ENCODE measurements at places on chromosomes 12 and 14.

DNA sequence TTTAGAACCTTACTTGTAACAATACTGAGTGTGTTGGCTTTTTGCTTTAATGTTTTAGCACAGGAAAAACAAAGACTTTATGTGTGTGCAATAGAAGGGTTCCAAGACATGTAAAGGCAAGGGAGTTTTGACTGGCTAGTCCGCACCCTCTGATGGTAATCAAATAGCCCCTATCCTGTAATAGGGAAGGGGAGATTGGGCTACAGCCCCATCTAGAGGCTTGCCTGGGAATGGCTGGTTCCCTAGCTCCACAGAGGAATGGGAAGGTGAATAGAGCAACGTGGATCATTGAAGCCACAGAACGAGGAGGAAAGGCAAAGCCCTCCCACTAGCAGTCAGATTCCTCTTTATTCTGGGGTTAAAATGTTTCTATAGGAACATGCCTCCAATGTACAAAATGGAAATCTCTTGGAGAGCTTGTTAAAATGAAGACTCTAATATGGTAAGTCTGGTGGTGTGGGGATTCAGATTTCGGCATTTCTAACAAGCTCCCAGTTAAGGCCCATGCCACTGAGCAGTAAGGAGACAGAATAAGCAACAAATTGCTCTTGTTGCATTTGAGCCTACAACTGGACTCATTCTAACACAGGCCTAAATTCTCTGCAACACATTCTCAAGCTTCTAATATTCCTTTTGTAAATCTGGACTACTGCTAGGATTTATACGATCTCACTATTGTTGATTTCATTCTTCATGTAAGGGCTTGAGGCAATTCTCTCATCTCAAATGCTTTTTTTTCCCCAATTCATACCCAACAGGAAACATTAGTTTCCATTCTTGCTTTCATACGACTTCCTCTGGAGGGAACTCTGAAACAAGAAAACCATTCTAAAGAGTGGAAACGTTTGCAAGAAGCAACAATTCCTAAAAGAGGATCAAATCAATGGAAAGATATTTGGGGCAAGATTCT is 57.1 kb downstream of the NIN start:
- DNase-seq, result no peak

GRCh38 chr14:90319173-90319572 is 12.6 kb downstream of the NRDE2 start:
- no peak for DNase-seq

DNA sequence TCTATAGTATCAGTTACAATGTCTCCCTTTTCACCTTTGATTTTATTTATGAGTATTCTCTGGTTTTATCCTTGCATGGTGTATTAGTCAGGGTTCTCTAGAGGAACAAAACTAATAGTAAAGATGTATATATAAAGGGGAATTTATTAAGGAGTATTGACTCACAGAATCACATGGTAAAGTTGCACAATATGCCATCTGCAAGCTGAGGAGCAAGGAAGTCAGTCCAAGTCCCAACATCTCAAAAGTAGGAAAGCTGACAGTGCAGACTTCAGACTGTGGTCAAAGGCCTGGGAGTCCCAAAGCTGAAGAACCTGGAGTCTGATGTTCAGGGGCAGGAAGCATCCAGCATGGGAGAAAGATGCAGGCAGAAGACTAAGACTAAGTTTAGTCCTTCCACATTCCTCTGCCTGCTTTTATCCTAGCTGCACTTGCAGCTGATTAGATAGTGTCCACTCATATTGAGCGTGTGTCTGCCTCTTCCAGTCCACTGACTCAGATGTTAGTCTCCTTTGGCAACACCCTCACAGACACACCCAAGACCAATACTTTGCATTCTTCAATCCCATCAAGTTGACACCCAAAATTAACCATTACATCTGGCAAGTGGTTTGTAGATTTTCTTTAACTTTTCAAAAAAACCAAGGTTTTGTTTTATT is 308.0 kb upstream of the LMO3 start:
- no peak for DNase-seq

- DNase-seq, result no peak
Observed at GRCh38 chr12:124087266-124088051, 114.4 kb downstream of the ZNF664 start.

GRCh38 chr14:41957459-41957858 is 350.8 kb downstream of the LRFN5 start:
- no peak for DNase-seq

GRCh38 chr12:50557421-50557820 is 52.6 kb downstream of the DIP2B start:
- DNase-seq, result no peak

DNA sequence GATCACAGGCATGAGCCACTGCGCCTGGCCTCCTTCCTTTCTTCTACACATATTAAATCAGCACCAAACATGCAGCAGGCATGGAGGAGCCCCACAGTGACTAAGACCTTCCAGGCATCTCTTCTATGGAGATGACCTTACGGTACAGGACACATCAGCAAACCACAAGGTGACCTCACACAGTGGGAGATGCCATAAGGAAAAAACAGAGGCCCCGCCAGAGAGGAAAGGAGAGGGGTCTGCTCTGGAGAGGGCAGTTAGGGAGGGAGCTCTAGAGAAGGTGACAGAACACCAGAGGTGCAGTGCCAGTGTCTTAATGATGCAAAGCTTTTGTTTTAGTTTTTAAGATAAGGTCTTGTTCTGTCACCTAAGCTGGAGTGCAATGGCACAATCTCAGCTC is 81.1 kb upstream of the ESRRB start:
- DNase-seq, result no peak

- DNase-seq, result peak; percentile 1
Observed at GRCh38 chr12:102347811-102348210, 132.6 kb downstream of the IGF1 start.

GRCh38 chr14:102020058-102020971 is 55.9 kb downstream of the DYNC1H1 start:
- DNase-seq, result peak; percentile 57
